ENCODE measurements at places on chromosomes 3 and 15.

DNA sequence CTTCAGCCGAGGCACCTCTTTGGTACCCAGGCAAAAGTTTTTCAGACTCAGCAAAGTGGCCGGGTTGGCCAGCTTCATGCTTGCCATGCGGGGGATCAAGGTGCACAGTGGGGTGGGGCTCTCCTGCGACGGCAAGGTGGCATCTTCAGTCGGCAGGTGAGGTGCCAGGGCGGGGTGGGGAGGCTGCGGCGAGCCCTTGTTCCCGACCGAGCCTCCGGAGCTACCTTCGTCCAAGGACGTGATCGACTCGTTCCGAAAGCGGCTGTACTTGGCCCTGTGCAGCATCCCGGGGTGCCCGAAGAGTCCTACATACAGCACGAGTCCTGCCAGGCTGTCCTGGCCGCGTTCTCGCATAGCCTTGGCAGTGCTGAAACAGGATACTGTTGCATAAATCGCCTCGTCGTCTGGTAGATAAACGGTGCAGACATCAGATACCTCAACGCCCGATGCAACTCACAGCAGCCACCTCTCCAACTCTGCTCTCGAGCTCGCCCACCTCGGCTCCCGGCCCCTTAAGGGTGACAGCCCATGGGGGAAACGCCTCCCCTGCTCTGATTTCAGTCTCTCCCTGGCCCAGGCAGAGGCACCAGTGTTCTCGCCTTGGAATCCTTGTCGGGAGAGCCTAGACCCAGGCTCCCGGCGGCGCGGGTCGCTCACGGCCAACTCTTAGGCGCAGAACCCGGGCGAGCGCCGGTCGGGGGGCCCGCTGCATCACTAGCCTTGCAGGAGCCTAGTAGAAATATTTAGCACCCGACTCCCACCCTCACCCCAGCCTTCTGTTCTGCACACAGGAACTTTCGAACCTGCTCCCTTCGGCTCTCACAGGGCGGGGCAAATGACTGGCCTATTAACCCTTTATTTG, 826 bp downstream of the SHC4 start:
- DNase-seq: no peak

- DNase-seq: no peak
Observed at GRCh38 chr3:51671734-51672475, 853 bp downstream of the TEX264 start.

DNA sequence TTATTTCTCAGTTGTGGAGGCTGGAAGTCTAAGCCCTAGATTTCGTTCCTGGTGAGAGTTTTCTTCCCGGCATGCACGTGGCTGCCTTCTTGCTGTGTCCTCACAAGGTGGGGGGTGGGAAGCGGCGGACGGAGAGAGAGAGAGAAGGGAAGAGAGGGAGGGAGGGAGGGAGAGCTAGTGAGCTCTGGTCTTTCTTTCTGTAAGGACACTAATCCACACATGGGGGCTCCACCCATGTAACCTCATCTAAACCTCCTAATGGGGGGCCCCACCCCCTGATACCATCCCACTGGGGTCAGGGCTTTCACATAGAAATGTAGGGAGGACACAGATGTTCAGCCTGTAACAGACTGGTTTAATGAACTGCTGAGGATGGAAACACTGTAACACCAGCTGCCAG, 7.3 kb downstream of the FBLN2 start:
- DNase-seq: no peak

- DNase-seq: no peak
Observed at GRCh38 chr15:50884540-50884939, 23.9 kb upstream of the AP4E1 start.

DNA sequence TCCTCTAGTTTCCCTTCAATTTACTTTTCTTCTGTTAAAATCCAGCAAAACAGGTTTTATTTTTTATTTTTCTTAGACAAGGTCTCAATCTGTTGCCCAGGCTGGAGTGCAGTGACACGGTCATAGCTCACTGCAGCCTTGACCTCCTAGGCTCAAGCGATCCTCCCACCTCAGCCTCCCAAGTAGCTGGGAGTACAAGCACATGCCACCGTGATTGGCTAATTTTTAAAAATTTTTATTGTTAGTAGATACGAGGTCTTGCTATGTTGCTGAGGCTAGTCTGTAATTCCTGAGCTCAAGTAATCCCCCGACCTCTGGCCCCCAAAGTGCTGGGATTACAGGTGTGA, 41.6 kb downstream of the ILDR1 start:
- no peak for DNase-seq
